ENCODE measurements at places on chromosomes 16 and 17. TPM values are rescaled to one million over a fixed set of nuclear protein-coding genes. Genes with fewer than 3 reads are reported as not detected.

DNA sequence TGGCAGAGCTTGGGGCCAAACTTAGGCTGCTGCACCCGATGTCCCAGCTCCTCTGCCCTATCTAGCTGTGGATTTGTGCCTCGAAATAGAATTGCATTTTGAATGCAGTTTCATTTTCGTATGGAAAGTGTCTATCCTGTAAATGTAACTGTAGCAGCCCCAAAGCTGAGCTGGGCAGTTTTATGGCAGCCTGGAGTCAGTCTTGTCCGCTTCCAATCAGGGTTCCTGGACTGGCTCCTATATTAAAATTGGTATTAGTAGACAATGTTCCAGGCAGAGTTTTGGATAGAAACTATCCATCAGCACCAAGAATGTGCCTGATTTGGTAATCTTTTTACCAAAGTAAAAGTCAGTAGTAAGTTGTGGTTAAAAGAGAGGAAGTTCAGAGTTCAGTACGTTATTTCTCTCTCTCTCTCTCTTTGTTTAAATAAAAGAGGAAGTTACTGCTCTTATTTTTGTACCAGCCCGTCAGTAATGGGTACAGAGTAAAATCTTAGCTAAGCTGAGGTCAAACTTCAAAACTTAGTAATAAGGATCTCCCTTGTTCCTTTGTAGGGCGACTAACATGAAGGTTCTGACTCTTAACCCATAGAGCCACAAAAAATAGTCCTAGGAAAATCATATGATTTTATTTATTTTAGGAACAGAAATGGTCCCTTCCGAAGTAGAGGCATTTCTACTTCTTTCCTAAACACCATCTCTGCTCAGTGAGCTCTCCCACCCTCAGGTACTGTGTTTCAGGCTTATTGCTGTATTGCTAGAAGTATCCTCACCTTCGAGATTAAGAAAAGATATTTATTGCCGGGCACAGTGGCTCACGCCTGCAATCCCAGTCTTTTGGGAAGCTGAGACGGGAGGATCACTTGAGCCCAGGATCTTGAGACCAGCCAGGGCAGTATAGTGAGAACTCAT, 28.0 kb downstream of the PRKCB start:
- H3K27me3 ChIP-seq: no peaks in the 10 kb centered on the region
- H3K27ac ChIP-seq: no peak overlapping the region
- no peaks in the 10 kb centered on the region for H3K4me1 ChIP-seq
- H3K36me3 ChIP-seq: no peaks in the 10 kb centered on the region
- no peak for DNase-seq

NECAB2 gene
- total RNA-seq: not detected

CHST4 gene
- 0.63 TPM for total RNA-seq

TNFSF13 gene
- 25.3 TPM for total RNA-seq

GRCh38 chr17:10192461-10192860, 5.9 kb downstream of the GAS7 start:
- DNase-seq: no peak
- H3K27me3 ChIP-seq: no peaks in the 10 kb centered on the region
- H3K27ac ChIP-seq: no peak overlapping the region

All from esophagus muscularis mucosa (tissue), 4 donors.